ENCODE measurements at places on chromosomes 6 and 20.

DNA sequence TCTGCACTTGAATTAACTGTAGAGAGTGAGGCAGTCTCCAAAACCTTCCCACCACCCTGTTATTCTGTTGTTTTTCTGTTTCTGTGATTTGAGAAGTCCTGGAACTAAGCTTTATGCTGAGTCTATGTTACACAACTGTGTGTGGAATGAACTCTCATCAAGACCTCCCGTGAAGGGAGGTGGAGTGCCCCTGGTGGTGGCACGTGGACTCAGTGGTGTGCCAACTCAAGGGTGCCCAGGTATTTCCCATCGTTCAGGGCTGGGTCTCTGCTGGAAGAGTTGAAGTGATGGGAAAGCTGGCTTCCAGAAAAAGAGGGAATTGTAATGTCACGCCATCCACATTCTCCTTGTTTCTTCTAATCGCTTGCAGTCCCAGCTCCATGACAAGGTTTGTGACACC, 374.2 kb downstream of the SMOC2 start:
- no peak for DNase-seq

DNA sequence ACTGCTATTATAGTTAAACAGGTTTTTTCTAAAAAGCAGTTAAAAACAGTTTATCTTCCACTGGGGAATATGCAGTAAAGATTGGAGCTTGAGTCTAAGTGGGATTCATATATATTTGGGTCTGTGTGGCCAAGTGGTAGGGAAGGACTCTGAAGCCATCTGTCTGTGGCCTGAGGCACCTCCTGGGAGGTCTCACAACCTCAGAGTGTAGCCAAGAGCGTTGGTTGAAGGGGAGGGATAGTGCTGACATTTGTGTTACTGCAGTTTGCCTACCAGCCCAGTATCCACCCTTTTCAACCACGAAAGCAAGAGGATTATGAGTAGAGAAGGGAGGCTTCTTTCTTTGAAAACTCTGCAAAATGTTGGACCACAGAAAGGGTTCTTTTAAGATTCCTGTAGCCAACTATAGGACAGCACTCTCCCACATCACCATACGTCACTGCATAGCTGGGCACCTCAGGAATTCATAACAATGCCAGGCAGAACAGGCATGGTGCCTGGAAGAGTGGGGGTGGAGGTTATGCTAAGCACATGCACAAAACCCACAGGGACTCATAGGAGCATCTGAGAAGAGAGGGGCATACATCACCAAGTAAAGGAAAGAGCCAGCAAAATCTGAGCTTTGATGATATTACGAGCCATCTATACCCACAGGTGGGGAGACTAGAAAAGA, 90.5 kb upstream of the HEY2 start:
- no peak for DNase-seq

DNA sequence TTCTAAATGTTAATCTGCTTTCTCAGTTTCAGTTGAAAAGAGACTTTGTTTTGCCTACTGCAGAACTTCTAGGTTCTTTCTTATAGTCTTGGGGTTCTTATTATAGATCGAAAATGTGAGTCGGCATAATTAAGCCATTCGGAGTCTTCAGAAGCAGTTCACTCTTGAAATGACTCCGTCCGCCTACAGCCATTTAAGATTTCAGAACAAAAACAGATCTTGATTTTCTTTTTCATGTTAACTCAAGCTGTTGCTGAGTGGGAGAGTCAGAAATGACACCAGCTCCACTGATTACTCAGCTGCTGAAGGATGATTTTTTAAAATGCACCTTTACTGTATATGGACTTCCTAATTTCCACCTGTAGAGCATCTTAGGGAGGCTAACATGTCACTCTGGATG, 15.9 kb downstream of the PRDM1 start:
- DNase-seq = no peak

GRCh38 chr6:3849681-3850450, 693 bp downstream of the FAM50B start:
- DNase-seq = peak; percentile 12

DNA sequence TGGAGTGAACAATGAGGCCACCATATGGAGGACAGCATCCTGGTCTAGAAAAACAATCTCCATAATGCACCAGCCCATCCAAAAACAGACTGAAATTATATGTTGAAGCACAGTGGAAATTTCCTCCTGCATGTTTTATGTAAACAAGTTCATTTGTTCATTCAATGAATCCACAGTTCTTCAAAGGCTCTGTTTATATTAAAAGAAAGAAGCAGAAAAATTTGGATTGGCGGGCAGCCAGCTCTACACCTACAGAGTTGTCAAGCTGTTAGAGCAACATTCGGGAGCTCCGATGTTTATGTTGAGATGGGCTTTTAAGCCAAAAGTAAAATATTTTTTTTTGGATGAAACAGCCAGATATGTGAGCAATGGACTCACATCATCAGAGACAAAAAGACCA, 395.3 kb upstream of the SULF2 start:
- DNase-seq = no peak

- peak; percentile 61 for DNase-seq
Measured at GRCh38 chr6:27133281-27134227, 113.9 kb upstream of the PRSS16 start.

GRCh38 chr20:32847964-32848363, 10.8 kb upstream of the EFCAB8 start:
- no peak for DNase-seq

DNA sequence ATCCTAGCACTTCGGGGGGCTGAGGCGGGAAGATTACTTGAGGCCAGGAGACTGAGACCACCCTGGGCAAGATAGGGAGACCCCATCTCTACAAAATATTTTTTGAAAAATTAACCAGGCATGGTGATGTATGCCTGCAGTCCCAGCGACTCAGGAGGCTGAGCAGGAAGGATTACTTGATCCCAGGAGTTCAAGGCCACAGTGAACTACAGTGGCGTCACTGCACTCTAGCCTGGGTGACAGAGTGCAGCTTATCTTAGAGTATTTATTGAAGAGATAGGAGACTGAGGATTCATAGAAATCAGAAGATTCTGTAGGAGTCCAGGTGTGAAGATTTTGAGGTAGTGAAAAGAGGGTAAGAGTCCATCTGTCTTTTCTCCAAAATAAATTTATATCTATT, 45.0 kb downstream of the SLC17A5 start:
- DNase-seq = no peak

- DNase-seq = no peak
Measured at GRCh38 chr20:63082939-63083735, 76.4 kb upstream of the BHLHE23 start.

DNA sequence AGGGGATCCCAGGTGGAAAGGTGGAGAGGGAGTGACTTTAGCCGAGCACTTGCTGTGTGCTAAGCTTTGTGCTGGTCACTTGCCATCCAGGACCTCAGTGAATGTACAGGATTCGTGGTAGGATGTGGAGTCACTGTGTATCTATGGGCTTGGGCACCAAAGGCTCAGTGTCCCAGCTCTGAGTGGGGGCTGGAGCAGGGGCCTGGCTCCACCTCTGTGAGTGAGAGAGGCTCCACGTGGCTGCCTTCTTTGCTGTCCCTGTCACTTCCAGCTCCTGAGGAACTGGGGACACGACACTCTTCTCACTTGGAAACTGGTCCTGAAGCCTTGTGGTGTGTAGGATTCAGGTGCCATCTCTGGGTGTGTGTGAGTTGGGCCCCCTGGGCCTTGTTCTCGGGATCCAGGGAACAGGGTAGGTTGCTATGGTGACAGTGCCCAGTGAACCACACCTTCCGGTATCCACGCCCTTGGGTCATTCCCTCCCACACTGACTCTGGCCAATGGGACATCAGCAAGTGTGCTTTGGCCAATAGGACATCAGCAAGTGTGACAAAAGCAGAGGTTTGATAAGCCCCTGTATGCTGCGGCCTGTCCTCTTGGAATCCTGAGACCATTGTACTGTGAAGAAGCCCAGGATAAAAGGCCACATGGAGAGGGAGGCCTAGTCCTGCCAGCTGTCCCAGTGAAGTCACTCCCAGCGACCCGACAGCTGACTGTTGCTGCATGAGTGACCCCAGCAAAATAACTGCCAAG, 87.7 kb downstream of the CDH22 start:
- no peak for DNase-seq

DNA sequence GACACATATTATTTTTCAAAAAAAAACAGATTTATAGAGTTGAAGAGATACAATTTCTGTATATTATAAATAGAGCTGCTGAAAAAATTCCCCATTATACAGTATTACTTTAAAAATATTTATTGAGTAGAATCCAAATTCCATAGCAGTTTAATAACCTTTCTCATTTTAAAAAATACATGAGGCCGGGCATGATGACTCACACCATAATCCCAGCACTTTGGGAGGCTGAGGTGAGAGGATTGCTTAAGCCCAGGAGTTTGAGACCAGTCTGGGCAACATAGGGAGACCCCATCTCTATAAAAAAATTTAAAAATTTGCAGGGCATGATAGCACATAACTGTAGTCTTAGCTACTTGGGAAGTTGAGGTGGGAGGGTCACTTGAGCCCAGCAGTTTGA, 13.0 kb downstream of the ATRN start:
- DNase-seq = no peak

DNA sequence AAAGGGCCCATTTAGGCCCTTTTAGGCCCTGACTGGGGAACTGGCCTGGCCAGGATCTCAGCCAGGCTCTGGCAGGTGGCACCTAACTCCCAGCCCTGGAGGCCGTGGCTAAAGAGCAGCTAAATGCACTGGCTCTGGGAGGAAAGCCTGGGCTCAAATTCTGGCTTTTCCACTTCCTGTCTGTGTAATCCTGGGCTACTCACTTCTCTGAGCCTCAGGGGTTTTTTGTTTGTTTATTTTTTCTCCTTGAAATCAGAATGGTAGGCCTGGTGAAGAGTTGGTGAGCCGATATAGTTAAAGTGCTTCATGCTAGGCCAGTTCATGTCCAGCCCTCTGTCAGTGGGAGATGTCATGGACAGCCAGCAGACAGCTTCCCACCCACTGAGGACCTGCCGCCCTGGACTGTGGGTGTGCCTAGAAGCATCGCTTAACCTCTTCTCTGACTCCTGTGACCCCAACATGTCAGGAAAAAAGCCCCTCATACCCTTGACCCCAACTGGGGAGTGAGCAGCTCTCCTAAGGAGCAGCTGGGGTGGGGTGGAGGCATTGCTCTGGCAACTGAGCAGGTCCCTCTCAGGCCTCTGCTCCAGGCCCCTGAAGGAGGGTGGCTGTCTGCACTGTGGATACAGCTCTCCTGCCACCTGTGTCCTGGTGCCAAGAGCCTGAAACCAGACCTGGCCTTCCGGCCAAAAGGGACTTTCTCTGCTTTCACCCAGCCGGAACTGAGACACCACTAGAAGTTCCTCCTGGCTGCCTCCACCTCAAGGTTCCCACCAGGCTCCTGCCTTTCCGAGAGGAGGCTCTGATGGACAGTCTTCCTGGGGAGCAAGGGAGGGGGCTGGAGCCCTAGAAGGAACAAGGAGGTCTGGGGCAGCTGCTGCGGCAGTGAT, 57.2 kb upstream of the MYL9 start:
- DNase-seq = no peak

DNA sequence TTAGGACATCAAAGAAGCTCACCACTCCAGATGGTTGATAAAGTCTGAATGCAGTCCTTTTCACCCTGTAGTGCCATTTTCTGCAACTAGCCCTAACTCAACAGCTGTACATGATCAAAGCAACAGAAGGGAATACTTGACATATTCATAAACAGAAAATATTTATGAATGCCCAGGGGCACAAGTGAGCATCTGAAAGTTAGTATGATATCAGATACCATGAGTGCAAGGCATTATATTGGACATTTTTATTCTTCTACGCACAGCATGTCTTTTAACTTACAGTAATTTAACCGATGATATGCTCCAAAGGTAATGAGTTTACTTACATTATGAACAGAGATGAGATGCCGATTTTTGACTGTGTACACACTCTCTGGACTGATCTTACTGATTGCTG, 142.0 kb downstream of the MCHR2 start:
- DNase-seq = no peak

GRCh38 chr20:49186535-49187329, 1.4 kb downstream of the STAU1 start:
- DNase-seq = peak; percentile 76

DNA sequence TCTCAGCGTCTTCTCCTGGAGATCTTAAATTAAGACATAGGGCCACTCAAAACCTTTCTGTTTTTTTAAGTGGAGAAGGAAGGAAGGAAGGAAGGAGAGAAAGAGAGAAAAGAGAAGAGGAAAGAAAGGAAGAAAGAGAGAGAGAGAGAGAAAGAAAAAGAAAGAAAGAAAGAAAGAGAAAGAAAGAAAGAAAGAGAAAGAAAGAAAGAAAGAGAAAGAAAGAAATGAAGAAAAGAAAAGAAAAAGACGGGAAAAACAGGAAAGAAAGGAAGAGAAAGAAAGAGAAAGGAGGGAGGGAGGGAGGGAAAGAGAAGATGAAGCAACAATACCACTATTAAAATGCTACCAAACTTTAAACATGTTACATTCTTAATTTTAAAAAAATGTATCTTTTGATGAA, 336.5 kb upstream of the ARID1B start:
- no peak for DNase-seq

GRCh38 chr6:24901698-24902328, 33.9 kb downstream of the RIPOR2 start:
- no peak for DNase-seq

DNA sequence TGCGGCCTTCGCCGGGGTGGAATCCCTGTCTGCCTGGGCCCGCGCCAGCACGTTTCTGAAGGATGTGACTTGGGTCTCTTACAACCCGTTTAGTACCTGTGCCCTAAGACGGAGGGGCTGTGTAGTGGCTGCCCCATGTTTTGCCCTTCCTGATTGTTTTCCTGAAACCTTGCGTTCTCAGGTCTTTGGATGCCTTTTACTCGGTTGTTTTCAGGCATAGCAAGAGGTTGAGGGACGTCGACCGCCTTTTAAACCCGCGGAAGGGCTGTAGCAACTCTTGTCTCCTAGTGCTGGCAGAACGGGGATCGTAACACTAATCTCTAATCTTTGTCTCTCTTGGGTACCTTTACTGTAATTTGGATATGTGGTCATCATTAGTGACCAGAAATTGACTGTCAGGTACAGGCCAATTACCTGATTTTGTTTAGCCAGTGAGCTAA, 706 bp upstream of the NANP start:
- DNase-seq = no peak

- DNase-seq = no peak
Measured at GRCh38 chr20:5069141-5069806, 50.5 kb downstream of the PCNA start.

- peak; percentile 43 for DNase-seq
Measured at GRCh38 chr6:30450909-30451841, 38.1 kb upstream of the HLA-E start.

- no peak for DNase-seq
Measured at GRCh38 chr20:12682613-12683012, 326.2 kb upstream of the SPTLC3 start.

DNA sequence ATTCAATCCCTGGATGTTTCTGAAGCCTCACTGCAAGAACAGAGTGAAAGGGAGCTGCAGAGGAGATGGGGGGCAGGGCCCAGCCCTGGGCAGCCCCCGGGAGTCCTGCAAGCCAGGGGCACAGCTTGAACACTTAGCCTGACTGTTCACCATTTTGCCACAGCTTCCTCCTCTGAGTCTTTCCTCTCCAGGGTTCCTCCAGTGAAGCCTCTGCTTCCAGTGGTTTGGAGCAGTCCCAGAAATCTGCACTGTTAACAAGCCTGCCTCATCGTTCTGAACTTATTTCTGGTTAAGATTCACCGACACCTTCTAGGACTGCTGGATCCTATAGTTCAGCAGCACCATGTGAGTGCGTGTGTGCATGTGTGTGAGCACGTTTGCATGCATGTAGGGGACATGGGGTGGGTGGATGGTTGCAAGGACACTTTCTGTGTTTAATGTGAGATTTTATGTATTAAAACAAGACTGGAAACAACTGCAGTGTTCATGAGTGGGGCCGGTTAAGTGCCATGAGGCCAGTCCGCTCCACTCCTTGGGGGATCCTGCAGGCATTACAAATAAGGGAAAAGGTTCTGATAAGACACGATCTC, 24.6 kb downstream of the CEBPB start:
- DNase-seq = no peak

Data from activated CD4-positive, alpha-beta T cell treated with anti-CD3 and anti-CD28 coated beads, Interleukin-2, amount 50 U/mL, for 4 hours (primary cell).